Nucleus accumbens (tissue), 56 donors: ENCODE measurements at places on chromosomes 11 and 22.

GRCh38 chr22:46661221-46661851 lies 41.1 kb downstream of the GRAMD4 start:
- DNase-seq: peak; percentile 77

DNA sequence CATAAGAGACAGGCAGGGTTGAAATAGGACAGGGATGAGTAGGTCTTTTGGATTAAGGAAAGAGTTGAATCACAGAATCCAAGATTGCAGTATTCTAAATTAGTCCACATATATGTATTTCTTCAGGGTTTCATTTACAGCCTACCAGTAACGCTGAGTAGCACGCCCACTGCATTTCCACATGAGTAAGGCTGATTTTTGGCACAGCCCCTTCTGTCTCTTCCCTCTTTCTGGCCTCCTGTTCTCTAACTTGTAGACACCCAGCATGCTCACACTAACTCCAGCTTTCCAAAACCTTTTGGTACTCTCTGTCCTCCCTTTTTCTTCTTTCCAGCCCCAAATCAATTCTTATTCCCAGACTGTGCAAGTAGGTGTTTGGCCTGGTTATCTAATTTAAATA lies 3.7 kb upstream of the SIK2 start:
- no peak for DNase-seq

- DNase-seq: no peak
These were observed 1.5 kb downstream of the FADS3 start for GRCh38 chr11:61889831-61890230.

GRCh38 chr11:60899977-60900376 lies 6.4 kb downstream of the PRPF19 start:
- no peak for DNase-seq

- DNase-seq: no peak
These were observed 35.5 kb upstream of the SLC6A5 start for GRCh38 chr11:20563866-20564265.

GRCh38 chr11:94149431-94150017 lies 20.9 kb downstream of the PANX1 start:
- no peak for DNase-seq

DNA sequence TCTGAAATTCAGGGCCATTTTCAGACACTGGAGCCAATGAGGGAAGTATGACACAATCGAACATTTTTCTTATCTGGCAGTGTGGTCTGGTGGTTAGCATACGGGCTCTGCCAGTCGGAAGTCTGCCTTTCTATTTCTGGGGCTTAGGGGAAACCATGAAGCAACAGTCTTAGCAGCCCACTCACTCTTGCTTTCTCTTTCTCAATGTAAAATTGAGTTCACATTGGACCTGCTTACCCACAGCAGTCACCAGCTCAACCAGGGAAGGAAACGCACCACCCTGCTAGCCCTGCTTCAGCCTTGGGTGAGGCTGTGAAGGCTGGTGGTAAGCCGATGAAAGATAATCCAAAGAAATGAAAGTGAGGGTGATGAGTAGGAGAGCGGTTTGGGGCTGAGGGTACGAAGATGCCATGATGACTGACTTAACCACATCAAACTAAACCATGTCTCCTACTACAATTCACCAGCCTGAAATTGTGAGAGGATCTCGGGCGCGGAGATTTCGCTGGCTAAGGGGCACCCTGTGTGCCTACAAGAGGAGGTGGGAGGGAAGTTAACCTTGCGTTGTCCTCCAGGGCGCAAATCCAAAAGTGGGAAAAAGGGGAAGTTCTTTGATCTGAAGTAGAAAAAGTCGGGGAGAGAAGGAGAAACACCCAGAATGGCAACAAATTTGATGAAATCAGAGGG lies 2.0 kb upstream of the LMO2 start:
- DNase-seq: no peak

DNA sequence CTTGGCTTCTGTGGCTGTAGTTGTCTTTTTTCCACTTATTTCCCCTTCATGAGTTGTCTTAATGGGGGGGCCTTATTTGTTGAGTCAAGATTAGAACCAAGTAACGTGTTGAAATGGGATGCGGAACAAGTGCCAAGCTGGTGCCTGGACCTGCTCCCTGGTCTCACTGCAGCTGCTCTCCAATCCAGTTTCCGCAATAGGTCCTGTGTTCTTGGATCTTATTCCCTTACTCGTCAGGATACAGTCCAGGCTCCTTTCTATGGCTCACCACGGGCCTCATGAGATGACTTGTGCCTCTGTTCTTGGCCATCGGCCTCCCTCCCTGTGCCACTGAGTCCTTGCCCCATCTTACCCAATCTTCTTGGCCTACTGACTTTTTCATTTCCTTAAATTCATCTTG lies 159.6 kb upstream of the CADM1 start:
- DNase-seq: no peak

DNA sequence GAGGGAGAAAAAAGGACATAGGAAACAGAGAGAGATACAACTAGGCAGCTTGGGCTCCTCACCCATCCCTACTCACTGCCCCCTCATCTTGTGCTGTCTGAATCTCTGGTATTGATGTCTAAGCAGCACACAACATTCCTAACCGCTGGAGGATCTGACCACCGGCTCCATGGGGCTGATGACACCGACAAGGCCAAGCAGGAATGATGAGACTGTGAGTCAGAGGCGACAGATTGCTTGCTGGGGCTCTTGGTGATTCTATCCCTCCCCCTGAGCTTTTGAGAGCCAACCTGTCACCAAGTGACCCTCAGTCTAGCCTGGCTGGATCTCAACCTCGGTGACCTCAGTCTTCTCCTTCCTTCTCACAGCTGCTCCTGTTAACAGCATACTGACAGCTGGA lies 13.8 kb downstream of the PAMR1 start:
- DNase-seq: no peak

DNA sequence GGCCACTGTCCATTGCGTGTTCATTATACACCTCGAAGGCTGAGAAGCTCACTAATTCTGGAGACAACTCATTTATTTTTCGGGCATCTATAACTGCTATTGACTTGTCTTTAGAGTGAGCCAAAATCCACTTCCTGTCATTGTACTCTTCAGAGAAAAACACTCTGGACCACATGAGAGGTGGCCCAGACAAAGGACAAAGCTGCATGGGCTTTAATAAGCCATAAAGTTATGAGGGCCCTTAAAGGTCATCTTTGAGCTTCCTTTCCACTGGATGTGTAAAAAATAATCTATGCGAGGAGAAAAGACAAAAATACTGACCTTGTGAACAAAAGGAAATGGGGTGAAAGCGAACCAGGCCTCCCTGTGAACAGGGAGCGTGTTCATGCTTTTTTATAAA lies 63.5 kb upstream of the ZC3H12C start:
- no peak for DNase-seq

- DNase-seq: no peak
These were observed 45.9 kb upstream of the CARS1 start for GRCh38 chr11:3103076-3103475.

- DNase-seq: no peak
These were observed 15.2 kb downstream of the KCNQ1OT1 start for GRCh38 chr11:2684581-2684980.

- DNase-seq: no peak
These were observed at the start of gene KCNA4 for GRCh38 chr11:30016588-30017363. Gene KCNA4 (minus strand): TSS chr11:30017030. CDS start chr11:30012678, 4,352 bp downstream.

- no peak for DNase-seq
These were observed 35.4 kb upstream of the CD44 start for GRCh38 chr11:35103366-35104208.
